ENCODE measurements at places on chromosomes 7 and 10.

- DNase-seq: no peak
These were observed 97.1 kb upstream of the ARID5B start for GRCh38 chr10:61804414-61804813.

GRCh38 chr10:17113889-17114540 lies 15.6 kb downstream of the CUBN start:
- DNase-seq: no peak

GRCh38 chr10:107589081-107589480 lies 424.6 kb upstream of the SORCS1 start:
- DNase-seq: no peak

GRCh38 chr10:96390460-96390864 lies 31.7 kb upstream of the OPALIN start:
- DNase-seq: no peak
